ENCODE measurements at places on chromosomes 4 and X.

- DNase-seq = no peak
Observed at GRCh38 chr4:73841243-73841925, 4.9 kb downstream of the CXCL6 start.

GRCh38 chr4:13559413-13559812, 15.1 kb upstream of the NKX3-2 start:
- DNase-seq = peak; percentile 79

DNA sequence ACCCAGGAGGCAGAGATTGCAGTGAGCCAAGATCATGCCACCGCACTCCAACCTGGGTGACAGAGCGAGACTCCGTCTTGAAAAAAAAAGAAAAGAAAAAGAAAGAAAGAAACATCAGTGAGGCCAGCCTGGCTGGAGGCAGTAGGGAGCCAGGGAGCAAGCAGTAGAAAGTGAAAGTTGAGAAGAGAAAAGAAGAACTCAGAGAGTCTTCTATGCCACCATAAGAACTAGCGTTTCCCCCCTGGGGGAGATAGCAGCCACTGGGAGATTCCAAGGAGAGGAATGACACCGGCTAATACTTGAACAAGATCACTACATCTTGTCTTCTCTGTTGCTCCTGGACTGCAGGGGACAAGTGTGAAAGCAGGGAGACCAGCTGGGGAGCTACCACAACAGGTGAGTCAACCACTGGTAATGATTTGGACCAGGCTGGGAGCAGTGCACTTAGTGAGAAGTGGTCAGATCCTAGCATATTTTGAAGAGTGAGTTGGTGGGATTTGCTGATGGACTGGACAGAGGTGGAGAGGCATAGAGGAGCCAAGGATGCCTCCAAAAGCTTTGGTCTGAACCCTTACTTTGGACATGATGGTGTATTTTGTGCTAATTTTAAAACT, 33.4 kb downstream of the SLC2A9 start:
- DNase-seq = no peak

DNA sequence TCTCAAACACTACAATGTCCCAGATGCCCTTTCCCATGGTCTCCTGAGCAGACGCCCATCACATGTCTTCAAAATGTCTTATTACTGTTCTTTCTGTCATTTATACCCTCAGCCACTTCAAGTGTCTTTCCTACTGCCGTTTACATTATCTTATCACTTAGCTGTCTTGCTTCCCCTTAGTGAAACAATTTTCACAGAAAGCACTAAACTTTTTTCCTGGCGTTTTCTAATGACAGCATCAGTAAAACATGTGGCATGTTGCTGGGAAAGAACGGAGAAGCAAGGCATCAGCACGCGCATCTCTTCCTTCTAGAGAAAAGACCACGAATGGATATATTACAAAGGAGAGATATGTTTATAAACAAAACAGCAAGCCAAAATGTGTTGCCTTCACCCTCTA, 189.7 kb upstream of the SLIT2 start:
- DNase-seq = no peak

DNA sequence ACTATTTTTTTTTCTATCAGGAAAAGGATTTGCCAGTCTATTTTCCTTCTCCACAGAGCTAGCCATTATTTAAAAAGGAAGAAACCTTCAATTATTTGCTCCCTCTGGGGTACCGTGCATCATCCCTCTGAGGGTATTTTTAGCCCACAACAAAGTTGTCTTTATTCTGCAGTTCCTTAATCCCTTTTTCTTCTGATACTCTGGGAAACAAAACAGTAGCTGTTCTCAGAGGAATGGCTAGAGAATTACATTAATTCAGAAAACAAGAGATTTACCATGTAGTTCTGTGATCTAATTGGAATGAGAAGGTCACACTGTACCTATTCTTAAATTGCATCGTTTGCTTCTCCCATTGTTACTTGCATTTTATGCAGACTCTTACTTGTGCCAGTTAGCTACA, 1056.7 kb downstream of the STIM2 start:
- no peak for DNase-seq

DNA sequence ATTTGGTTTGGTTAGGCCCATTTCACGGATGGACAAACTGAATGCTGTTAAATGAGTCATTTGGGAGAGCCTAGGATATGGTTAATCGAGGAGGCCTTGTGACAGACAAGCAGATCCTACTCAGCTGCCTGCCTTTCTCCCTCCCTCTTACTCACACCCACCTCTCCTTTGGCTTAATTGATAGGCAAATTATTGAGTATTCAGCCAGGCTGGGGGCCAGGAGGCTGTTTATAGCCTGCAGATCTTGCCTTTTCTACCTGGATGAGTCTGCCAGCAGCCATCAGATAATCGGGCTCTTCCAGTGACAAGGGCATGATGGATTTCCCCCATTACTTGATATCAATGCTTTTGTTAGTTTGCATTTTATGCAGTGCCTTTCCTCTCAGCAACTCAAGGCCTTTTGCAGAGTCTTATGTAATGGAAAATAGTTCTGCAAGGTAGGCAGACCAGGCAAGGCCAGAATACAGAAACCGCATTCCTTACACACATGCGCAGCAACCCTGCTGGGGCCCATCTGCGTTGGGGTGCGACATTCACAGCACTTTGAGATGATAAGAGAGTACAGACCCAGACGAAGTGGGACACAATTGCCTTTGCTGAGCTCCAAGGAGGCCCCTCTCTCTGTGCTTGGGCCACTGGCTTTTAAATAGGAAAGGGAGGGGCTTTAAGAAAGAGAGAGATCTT, 96.2 kb upstream of the ATP6AP2 start:
- peak; percentile 25 for DNase-seq
